Activated T-cell treated with anti-CD3 and anti-CD28 coated beads, Interleukin-2, amount 50 U/mL, for 72 hours (primary cell): ENCODE measurements at places on chromosomes 13 and 19. TPM values are rescaled to one million over a fixed set of nuclear protein-coding genes. Genes with fewer than 3 reads are reported as not detected.

DNA sequence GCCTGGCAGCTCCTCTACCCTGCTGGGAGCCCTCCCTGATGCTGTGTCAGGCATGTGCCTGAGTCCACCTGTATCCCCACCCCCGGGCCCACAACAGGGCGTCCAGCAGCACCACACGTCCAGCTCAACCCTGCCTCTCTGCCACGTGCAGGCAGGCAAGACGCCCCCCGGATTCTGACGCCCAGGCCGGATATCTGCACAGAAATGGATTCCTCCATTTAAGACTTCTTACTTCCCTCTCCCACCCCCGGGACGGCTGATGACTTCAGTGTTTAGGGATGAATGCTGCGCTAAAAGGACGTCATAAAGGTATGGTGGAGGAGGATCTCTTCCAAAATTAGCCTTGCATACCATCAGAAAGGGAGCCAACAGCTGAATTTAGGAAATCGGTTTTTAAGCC lies 10.2 kb downstream of the PEPD start:
- DNase-seq, result no peak

- no peak for DNase-seq
Measured at GRCh38 chr19:19379527-19379926, 25.9 kb upstream of the GATAD2A start.

- no peak for DNase-seq
Measured at GRCh38 chr13:27334774-27335435, 64.3 kb downstream of the RASL11A start.

DNA sequence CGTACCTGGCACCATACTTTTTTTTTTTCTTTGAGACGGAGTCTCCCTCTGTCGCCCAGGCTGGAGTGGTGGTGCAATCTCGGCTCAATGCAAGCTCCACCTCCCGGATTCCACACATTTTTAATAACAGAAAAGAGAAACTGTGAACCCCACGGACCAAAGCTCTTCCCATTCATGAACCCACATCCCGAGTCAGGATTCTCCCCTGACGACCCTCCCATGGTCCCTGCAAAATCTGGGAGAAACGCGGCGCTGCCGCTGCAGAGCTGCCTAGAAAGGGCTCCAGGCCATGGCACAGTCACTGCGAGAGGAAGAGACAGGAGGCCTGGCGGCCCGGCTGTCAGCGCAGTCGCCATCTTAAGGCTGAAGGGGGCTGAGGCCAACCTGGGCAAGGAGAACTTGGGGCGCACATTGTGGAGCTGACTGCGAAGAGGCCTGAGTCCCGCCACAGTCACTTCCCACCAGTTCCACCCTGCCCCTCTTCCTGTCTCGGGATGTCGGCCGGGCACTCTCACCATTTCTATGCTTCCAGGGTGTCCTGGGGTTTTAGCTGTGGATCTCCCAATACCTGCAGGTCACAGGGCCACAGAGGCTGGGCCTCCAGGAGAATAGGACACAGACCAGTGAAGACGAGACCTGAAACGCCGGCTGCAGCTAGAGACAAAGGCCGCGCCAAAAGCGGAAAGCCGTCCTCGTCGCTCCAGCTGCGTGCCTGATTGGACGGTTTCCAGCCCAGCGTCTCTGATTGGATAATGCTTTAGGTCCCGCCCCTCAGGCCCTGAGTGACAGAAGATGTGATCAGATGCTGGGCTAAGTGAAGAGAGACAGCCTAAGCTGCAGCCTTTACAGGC lies 71.0 kb downstream of the ZNF486 start:
- DNase-seq, result peak; percentile 91

- DNase-seq, result no peak
Measured at GRCh38 chr19:4452230-4452990, 5.2 kb downstream of the UBXN6 start.

Gene PTOV1
- total RNA-seq, result 73.3 TPM

Gene CAPN12
- total RNA-seq, result 8.3 TPM

Gene GFY
- total RNA-seq, result not detected
